ENCODE measurements at places on chromosomes 3 and 15.

DNA sequence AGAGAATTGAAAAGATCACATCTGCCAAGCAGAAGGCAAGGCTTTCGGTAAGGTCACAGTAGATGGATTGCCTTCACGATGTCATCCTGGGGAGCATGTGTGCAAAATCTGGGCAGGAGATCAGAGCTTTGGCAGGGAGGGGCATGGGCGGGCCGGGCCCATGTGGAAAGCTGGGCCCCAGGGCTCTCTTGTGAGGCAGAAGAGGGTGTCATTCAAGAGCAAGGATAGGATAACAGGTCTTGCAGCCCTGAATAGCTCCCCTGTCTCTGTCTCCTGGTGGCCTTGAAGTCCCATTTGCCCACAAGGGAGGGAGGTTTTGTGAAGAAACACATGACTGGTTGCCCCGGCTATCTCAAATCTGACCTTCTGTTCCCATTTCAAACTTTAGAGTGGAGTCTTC is 172.0 kb downstream of the OPA1 start:
- no peak for DNase-seq

DNA sequence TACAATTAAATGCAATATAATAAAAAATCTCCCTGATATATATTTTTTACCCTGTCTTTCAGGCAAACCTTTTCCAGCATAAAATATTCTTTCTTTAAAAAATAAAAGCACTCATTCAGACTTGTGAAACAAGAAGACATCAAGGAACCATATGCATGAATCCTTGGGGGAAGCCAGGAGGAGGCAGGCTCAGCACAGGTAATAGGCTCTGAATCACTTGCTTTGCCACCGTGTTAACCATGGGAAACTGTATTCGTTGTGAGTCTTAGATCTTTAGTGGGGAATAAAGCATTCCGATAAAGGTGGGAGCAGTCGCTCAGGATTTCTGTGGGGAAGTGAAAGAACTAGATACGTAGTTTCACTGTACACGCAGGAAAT is 42.4 kb downstream of the FBN1 start:
- no peak for DNase-seq

GRCh38 chr3:64266065-64266931 is 41.0 kb upstream of the PRICKLE2 start:
- DNase-seq, result no peak

- DNase-seq, result no peak
Measured at GRCh38 chr3:16904423-16905417, 20.0 kb downstream of the PLCL2 start.

- no peak for DNase-seq
Measured at GRCh38 chr3:138043266-138044029, 33.5 kb downstream of the CLDN18 start.

- DNase-seq, result no peak
Measured at GRCh38 chr15:92869263-92869940, 30.7 kb upstream of the CHD2 start.

GRCh38 chr15:66747886-66748707 is 46.1 kb downstream of the SMAD6 start:
- no peak for DNase-seq

DNA sequence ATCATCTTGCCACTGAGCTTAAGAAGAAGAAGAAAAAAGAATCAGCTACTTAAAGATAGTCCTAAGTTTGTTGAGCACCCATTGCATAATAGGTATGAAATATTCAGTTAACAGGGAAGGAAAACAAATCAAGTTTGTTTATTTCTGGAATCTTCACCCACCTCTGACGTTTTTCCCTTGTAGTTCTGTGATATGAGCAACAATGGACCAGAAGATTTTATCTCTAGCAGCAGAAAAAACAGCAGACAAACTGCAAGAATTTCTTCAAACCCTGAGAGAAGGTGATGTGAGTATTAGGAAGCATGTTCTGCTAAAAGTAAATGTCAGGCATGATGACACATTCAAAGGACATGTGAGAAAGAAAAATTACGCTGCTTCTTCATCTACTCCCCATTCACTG is 3.7 kb downstream of the FANCI start:
- no peak for DNase-seq

DNA sequence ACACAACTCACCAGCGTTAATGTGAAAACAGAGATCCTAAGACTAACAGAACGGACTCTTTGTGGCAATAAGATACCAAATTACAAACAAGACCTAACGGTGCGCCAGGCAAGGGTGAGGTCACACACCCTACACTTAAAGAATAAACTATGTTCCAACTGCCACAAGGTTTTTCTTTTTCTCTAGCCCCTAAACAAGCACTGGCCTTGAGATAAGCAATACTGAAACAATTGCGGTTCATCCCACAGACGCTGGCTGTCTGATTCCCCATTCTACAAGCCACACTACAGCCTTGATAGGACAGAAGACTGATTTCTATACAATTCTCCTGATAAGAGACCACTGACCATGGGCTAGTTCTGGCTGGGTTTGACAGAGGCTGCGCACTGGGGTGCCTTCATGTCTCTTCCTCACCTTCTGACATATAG is 20.5 kb upstream of the LIMD1 start:
- DNase-seq, result no peak

- DNase-seq, result no peak
Measured at GRCh38 chr3:187025254-187025655, 94.9 kb downstream of the ST6GAL1 start.

DNA sequence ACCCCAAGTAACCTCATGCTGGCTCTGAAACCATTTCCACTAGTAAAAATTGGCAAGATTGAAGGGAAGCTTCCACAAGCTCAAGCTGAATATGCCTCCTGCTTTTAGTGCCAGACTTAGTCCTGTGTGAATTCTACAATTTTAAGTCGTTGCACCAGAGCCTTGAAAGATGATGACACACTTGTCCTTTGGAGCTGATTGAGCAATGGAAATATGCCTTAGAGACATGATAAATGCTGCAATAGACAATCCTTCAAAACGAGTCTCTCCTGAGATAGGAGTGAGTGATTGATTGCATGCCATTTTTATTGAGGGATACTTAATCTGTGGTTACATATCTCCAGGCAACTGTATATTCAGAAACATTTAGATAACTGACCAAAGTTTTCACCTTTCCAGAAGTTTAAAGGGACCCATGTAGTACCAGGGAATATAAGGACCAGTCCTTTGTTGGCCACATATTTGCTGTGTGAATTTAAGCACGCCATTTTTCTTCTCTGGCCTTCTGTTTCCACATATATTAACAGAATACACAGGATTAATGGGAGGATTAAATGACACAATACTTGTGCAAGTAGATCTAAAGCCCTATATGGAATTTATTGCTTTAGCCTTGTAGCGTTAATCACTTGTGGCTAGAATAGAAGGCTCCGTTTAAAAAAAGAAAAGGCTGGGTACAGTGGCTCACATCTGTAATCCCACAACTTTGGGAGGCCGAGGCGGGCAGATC is 65.1 kb downstream of the PPARG start:
- DNase-seq, result no peak

- DNase-seq, result no peak
Measured at GRCh38 chr3:181630853-181631252, 80.9 kb upstream of the SOX2 start.

DNA sequence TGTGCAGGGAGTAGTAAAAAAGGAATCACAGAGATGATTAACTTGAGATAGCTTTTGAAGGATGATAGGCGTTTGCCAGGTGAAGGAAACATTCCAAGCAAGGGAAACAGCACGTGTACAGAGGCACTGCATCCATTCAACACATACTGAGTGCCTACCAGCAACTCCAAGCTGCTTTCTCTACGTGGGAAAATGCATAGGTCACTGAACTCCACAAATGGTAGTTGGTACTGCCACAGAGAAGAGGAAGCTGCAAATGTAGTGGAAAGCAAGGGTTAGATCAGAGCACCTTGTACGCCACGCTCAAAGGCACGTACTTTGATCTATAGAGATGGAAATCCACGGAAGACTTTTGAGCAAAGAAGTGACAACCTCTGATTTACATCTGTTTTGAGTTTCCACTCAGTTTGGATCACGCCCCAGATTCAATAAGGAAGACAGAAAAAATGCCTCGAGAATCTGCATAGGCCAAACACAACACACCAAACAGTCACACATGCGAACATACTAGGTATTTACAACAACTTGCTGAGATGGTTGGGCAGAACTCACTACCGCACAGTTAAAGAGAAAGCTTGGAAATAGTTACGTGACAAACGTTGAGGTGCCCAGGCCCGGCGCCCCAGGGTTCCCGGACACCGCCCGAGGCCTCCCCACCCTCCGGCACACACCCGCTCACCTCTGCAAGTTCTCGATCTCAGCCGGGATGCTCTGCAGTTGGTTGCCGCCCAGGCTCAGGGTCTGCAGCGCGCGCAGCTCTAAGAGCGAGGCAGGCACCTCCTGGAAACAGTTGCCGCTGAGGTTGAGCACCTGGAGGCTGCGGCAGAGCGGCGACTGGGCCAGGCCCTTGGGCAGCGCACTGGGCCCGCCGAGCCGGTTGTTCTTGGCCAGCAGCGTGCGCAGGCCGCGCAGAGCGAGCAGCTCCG is 826 bp downstream of the LRRC58 start:
- peak; percentile 31 for DNase-seq

DNA sequence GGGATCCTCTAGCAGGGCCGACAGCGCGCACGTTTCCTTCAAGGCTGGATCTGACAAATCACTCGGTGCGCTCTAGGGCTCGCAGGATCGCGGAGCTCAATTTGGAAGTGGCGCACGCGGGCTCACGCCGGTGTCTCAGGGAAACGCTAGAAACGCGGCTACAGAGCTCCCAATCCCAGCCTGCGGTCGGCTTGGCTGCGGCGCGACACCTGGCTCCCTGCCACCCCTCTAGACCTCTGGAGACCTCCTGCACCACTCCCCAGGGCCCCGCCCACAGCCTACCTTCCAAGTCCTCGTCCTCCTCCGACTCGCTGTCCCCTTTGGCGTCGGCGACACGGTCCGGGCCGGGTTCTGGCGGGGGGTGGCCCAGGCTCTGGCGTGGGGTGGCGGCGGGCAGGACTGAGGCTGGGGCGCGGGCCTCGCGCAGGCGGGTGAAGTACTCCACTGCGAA is 596 bp downstream of the PRKAR2A start:
- peak; percentile 15 for DNase-seq

GRCh38 chr15:65550681-65551098 is 20.4 kb downstream of the HACD3 start:
- no peak for DNase-seq

DNA sequence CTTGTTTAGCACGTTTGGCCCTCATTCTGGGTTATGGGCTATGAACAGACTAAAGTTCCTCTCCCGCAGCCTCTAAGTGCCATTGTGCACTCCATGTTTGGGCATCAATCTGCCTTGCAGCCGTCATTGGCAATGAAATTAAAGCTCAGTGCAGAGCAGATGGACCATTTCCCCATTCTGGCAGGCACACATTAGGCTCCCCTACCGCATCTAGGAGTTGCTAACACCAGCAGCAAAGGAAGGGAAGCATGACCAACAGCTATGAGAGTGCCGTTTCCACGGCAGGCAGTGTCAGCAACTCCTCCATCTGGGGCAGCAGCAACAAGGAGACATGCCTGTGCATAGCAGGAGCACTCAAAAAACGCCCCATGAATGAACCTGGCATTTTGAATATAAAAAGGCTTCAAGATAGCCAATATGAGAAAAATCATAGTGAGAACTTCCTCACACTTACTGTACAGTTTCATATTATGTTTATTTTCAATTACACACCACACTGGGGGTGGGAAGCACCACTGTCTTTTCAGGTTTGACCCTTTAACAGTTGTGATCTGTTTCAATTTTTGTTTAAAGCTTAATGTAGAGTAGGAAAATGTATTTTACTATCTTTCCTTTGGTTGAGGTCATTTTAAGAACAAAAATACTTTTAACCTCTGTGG is 218.7 kb downstream of the KCNMB2 start:
- no peak for DNase-seq

DNA sequence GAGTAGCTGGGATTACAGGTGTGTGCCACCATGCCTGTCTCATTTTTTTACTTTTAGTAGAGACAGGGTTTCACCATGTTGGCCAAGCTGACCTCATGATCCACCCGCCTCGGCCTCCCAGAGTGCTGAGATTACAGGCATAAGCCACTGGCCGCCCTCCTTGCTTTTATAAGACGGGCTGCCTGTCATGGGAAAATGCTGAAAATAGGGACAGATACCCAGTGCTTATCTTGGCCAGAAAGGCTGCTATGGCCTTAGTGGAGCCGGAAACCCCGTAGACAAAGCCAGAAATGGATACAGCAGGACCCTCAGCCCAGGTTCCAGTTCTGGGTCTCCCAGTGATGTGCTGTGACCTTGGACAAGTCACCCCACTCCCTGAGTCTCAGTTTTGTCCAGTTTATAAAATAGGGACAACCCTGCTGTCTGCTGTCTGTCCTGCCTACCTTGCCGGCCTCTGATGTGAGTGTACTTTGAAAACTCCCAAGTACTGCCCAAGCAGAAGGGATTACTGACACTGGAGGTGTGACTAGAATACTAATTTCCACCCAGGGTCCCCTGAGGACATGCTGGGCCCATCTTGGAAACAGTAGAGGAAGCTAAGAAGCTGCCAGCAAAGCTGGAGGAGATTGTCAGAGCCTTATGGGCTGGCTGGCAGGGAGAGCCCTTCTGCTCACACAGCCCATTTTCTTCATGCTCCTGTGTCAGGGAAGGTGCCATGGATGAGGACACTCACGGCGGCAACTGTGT is 59.6 kb downstream of the BDH1 start:
- no peak for DNase-seq

DNA sequence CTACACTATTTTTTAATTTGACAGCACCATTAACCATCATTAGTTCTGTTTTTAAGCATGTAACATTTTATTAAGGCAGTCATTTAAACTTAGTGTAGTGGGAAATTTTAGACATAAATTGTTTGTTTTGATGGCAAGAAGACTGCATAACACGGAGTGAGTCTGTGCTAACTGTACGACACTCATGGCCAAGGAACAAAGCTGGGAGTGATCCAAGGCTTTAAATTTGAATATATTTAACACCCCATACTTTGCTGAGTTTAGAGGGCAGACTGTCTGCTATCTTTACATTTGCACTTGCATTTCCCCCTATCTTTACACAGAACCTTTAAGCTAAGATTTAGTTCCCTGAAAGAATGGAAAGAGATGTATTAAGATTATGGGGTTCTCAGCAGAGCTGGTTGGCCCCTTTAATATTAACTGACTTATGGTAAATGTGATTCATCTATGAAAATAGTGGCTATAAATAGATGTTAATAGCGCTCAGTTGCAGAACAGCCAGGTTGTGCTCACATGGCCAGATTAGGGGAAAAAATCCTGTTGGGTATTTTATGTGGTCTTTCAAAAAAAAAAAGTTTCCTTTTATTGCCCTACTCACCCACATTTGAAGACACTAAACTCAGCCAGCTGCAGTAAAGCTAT is 120.7 kb downstream of the CMSS1 start:
- no peak for DNase-seq

GRCh38 chr3:194946091-194946490 is 260.4 kb downstream of the FAM43A start:
- no peak for DNase-seq

- no peak for DNase-seq
Measured at GRCh38 chr3:101942356-101942755, 93.0 kb downstream of the NFKBIZ start.

DNA sequence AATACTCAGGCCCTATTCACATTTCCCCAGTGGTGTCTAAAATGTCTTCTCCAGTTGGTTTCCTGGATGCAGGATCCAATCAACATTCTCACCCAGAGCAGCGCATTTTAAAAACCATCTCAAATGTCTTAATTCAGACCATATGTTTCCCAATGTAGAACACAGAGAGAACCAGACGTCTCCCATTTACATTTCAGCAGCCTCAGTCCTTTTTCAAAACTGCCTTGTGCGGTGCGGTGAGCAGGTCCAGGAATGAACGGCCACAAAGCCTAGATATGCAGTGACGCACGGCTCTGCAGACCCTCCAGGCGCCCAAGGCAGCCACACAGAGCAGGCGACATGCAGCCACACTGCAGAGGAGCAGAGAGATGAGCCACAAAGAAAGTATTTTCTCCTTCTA is 66.1 kb upstream of the MEX3B start:
- DNase-seq, result no peak

GRCh38 chr3:135075157-135075556 is 280.1 kb downstream of the EPHB1 start:
- DNase-seq, result no peak

Measured in NCI-H524 treated with DMSO at 0.1 percent for 48 hours (cell line).